ENCODE measurements at places on chromosomes 7 and 10.

DNA sequence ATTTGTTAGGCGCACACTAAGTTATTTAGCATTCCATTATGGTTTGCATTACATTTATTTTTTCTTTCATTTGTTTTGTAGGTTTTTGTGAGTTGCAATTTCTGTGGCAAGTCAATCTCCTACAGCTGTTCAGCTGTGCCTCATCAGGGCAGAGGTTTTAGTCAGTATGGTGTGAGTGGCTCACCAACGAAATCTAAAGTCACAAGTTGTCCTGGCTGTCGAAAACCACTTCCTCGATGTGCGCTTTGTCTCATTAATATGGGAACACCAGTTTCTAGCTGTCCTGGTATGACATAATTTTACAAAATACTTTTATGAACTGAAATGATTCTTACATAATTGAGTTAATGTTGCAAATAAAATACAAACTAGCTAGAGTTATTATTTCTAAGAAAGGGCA is 29.5 kb downstream of the MIOS start:
- DNase-seq = no peak

DNA sequence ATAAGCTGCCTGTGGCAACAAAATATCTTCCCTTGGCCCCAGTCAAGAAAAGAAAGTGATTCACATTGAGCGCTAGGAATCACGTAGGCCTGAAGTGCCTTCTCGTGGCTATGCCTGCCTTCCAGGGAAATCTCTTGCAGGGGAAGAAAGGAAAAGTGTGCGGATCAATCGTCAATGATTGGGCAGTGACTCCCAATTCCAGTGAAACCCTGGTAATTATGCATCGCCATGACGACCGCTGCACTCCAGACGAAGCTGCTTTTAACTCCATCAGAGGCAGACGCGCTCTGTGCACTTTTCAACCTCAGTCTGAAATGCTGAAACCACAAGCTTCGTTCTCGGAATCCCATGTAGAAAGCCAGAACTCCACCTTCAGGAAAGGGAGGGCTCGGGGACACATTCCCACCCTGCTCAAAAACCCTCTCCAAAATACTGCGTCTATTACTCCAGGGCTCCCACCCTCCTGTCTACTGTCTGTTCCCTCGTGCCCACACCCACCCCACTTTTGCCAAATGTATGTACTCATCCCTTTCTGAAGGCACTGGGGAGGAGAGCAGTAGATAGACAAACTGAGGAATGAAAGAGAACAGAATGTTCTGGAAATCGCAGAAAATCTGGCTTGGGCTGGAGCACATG is 24.2 kb upstream of the PRKAG2 start:
- DNase-seq = no peak

DNA sequence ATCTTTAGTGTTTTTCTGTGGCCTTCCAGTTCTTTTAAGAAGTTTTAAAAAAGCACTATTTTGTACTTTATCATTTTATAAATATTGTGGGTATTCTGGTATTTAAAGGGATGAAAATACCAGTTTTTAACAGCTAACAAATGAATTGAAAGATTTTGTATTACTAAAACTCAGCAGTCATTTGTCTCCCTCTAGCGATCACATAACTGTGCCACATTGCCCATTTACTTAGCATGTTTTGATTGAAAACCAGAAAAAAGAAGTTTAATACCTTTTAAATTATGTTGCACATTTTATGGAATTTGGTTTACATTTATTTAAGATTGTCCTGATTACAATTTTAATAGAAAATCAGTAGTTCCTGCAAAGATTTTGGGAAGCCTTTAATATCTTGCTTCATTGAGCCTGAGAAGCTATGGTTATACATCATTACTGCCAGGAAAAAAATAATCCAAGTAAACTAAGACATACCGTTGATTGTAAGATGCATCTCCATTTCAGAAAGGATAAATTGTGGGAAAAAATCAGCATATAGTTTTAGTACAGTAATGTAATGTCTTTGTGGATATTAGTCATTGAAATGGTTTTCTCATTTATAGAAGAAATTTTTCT is 34.9 kb downstream of the TAX1BP1 start:
- no peak for DNase-seq

GRCh38 chr10:67306588-67307205 is 380.9 kb downstream of the LRRTM3 start:
- DNase-seq = no peak

DNA sequence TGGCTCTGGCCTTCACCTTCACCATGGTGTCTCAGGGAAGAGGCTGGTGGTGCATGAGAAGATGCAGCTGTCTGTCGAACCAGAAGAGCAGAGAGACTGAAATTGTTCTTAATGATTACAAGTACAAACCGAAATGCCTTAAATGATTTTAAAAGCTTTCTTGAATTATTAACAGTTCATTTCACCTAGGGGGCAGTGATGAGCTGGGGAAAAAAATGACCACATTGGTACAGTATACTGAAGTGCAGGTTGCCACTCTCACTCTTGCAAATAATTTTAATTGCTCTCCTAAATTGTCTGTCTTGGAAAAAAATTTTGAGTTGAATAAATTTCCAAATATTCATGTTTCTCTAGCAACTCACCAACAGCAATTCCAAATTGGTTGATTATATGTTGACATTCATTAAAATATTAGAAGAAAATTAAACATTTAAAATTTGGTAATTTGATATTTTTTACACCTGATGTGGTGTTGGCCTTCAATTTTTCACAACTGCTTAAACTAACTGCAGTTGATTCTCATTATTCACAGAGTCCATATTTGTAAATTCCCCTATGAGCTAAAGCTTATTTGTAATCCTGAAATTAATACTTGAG is 692.6 kb downstream of the ZWINT start:
- DNase-seq = no peak

DNA sequence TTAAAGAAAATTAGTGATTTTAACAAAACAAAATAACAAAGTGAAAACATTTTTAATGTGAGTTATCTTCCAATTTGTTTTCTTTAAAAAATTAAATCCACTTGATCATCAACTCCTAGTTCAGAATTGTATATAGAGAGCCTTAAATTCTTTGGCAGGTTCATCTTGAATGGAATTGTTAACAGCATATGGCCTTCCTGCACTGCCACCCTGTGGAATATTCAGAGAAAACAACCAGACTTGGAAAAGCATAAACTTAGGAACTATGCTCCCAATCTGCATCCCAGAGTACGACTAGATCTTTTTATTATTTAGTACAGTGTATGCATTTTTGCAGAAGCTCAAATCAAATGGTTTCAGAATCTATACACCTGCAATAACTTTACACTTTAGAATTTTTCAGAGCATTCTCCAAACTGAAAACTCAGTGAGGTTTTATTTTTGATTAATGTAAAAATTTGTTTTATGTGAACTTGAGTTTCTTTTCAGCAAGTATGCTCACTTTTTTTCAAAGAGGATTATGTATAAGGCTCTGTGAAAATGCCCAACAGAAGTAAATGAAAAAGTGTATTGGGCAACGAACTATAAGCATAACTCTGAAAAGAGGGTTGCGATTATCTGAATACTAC is 44.9 kb upstream of the ANK3 start:
- no peak for DNase-seq

GRCh38 chr10:70906031-70906783 is 17.8 kb upstream of the PCBD1 start:
- DNase-seq = no peak

DNA sequence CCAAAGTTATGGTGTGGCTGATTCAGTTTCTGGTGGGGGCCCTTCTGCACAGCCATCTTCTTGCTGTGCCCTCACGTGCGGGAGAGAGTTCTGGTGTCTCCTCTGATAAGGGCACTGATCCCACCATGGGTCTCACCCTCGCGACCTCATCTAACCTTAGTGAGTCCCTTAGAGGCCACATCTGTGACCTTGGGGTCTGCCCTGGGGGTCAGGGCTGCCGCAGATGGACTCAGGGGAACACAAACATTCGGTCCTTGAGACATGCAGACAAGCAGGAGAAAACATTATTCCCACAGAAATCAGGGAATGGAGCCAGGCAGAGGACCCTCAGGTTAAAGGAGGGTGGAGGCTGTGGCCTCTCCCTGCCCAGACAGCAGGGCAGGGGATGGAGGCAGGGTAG is 177.9 kb downstream of the DNAJB6 start:
- no peak for DNase-seq

DNA sequence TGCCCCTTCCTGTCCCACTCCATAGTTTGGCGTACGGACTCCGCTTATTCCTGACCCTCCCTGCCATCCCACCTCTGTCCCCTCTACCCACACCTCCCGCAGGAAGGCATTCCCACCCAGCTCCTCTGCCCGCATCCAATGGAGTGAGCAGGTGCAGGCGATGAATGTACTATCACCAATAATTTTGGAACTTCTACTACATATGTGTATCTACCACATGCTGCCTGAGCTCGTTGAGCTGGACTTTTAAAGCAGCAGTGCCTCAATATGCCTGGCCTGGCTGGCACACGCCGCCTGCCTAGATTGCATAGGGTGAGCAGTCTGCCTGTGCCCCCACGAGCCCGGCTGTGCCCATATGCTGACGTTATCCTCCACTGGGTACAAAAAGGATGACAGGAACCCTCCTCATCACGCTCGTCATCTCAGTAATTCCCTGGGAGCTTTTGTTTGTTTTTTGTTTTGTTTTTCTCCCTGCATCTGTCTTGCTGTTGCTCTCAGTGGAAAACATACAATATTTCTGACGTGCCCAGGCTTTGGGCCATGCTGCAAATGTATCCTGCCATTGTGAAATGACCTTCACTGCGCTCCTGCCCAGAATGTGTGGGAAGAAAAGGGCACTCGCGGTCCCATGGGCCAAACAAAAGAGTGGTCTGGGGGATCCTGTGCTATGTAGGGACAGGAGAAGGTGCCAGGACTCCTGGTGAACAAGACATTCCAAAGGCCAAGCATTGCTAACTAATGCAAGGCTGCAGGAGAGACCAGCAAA is 302.8 kb downstream of the PTPRN2 start:
- DNase-seq = no peak

GRCh38 chr10:80487791-80488538 is 33.9 kb downstream of the TSPAN14 start:
- DNase-seq = no peak

DNA sequence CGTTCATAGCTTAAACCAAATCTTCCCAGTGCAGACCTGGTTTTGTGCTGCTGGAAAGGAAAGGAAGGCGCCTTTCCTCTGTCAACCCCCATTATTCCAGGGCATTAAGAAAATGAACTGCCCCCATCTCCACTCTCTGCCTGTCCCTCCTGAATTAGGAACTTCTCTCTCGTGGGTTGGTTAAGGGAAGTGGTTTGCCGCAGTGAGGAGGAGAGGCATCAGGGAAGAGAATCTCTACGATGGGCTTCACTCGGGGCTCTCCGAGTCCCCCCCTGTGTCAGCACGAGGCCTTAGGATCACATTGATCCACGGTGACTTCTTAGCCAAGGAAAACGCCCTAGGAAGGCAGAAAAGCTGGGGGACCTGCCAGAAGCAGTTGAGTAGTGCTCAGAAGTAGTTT is 53.9 kb upstream of the LYZL2 start:
- no peak for DNase-seq

DNA sequence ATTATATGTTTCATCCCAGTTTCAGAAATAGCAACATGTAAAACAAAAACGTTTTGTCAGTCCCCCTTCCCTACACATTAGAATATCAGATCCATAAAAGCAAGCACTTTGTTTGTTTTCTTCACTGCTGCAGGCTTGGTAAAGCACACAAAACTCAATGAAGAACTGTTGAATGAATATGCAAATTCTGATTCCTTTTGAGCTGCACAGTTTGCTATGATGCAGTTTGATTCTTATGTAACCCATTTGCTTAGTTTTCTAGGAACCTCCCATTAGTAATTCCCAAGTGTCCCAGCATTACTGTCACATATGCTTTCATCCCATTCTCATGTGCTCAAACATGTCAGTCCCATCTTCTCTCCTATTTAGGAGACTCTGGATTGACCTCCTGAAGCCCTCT is 26.1 kb upstream of the CHCHD3 start:
- DNase-seq = no peak

DNA sequence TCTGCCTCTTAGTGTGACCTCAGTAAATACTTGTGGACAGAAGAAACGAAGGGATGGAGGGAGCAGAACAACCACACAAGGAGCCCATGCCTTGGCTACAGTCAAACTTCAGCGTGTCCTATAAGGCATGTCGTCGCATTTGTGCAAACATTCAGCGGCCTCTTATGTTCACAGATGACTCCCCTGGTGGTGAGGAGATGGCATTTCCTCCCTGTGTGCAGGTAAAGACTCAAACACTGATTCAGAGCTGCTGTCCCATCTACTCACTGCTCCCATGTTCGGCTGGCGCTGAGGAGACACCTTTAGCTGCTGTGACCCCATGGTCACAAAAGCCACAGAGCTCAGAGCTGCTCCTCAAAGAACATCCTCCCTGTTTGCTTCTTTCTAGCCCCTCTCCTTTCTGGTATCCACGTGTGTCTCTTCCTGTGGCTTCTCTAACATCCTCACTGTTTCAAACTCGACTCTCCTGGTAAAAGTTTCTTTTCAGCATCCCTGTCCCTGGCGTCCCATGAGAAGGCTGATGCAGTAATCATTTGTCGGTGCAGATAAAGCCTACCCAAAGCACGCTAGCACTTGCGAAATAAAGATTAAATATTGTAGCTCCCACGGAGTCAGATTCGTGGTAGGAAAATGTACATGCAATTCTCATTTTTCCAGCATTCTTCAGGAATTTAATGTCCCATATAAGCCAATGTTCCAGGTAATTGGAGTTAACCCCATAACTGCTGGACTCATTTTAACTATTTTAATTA is 124.9 kb upstream of the NEBL start:
- DNase-seq = no peak

DNA sequence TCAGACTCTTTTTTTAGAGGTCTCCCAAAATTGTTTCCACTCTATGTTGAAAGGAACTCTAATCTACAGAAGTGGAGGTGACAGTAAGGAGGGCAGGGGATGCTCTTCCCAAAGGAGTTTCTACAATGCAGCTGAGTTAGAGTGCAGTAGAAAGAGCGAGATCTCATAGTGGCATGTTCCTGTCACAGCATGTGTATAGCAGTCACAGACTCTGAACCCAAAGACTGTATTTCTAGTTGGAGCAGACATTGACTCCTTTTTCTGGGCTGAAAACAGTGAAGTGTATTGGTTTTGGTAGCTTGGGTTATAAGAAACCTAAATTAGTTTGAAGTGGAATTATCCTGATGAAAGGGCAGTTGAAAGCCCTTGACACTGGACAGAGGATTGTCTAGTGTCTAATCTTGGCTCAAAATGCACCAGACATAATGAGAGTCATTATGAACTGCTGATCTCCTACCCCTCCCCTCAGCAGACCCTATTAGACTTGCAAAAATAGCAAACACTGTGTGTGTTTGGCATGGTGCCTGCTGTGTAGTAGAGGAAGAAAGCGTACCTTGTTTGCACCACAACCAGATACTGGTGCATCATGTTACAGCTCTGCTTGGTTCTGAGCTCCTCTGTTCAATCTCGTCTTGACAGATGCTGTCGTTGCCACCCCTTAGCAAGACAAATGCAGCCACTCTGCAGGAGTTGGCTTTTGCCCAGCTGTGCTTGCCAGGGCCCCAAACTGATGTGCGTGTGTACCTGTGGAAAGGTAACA is 336.0 kb downstream of the AUTS2 start:
- no peak for DNase-seq

GRCh38 chr7:18426564-18427226 is 68.9 kb upstream of the HDAC9 start:
- no peak for DNase-seq

- DNase-seq = no peak
Observed at GRCh38 chr10:29239569-29240472, 49.0 kb upstream of the LYZL1 start.
